Dorsolateral prefrontal cortex (tissue), 122 donors: ENCODE measurements at places on chromosomes 4 and X. TPM values are rescaled to one million over a fixed set of nuclear protein-coding genes. Genes with fewer than 3 reads are reported as not detected.

Gene CLCN4
- 59.5 TPM for total RNA-seq

Gene ABCE1
- total RNA-seq: 36.3 TPM

Gene ATP11C
- total RNA-seq: 6.2 TPM

Gene TMPRSS11F
- total RNA-seq: not detected

Gene PDE5A
- total RNA-seq: 3.9 TPM

Gene ANXA10
- total RNA-seq: not detected

Gene LNX1
- 49.1 TPM for total RNA-seq

Gene XPNPEP2
- total RNA-seq: not detected

Gene SLBP
- total RNA-seq: 36.0 TPM

Gene ARAP2
- total RNA-seq: 153 TPM

Gene PFKFB1
- 0.26 TPM for total RNA-seq

Gene NPY2R
- 2.6 TPM for total RNA-seq

Gene LDB2
- total RNA-seq: 51.0 TPM

Gene GPR119
- total RNA-seq: not detected

Gene HTN1
- not detected for total RNA-seq

Gene S100P
- 0.91 TPM for total RNA-seq

Gene IBSP
- total RNA-seq: not detected

Gene CNKSR2
- total RNA-seq: 105 TPM

Gene XAGE2
- not detected for total RNA-seq

Gene VCX3A
- not detected for total RNA-seq

Gene ADH1C
- not detected for total RNA-seq

Gene PPBP
- not detected for total RNA-seq

Gene GAGE13
- not detected for total RNA-seq

Gene TRPC5OS
- not detected for total RNA-seq

Gene SPIN2A
- 2.3 TPM for total RNA-seq

Gene COX7B2
- not detected for total RNA-seq

Gene RHOXF2B
- total RNA-seq: not detected
